Naive thymus-derived CD8-positive, alpha-beta T cell (primary cell): ENCODE measurements at places on chromosomes 5 and 9.

DNA sequence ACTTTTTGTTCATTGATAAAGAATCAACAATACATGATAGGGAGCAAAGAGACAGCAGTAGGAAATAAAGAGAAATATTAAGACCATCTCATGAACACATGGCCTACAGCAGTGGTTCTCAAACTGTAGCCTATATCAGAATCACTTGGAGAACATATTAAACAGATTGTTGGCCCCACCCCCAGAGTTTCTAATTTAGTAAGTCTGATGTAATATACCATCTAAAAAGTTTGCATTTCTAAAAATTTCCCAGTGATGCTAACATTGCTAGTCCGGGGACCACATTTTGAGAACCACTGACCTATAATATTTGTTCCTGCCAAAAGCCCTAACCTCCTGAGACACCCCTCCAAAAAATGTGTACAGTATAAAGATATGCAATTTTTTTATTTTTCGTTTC lies 306.2 kb upstream of the NREP start:
- H3K36me3 ChIP-seq: no peaks in the 10 kb centered on the region
- peaks cover 3% of the 10 kb centered on the region for H3K27me3 ChIP-seq
- H3K4me3 ChIP-seq: no peak overlapping the region
- DNase-seq: no peak

GRCh38 chr5:56585999-56586691 lies 229.2 kb upstream of the MAP3K1 start:
- no peaks in the 10 kb centered on the region for H3K36me3 ChIP-seq
- H3K4me3 ChIP-seq: no peak overlapping the region
- no peaks in the 10 kb centered on the region for H3K27me3 ChIP-seq

DNA sequence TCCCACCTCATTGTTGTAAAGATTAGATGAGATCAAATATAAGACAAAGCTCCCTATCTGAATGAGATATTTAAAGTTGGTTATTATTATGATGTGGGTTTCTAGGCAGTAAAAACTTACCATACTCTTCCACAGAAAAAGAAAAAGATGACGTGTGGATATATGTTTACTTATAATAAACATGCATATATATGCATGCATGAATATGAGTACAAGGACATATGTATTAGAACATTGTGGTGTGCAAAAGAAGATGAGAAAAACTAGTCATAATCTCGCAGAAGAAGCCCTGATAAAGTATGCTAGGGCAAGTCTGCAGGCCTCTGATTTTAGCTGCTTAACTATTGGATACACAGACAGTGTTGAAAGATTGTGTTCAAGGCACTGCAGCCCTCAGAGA lies 10.1 kb upstream of the THBS4 start:
- H3K4me1 ChIP-seq: no peaks in the 10 kb centered on the region
- DNase-seq: no peak
- peaks cover under 1% of the 10 kb centered on the region for H3K36me3 ChIP-seq
- no peak overlapping the region for H3K4me3 ChIP-seq
- H3K27ac ChIP-seq: no peak overlapping the region

DNA sequence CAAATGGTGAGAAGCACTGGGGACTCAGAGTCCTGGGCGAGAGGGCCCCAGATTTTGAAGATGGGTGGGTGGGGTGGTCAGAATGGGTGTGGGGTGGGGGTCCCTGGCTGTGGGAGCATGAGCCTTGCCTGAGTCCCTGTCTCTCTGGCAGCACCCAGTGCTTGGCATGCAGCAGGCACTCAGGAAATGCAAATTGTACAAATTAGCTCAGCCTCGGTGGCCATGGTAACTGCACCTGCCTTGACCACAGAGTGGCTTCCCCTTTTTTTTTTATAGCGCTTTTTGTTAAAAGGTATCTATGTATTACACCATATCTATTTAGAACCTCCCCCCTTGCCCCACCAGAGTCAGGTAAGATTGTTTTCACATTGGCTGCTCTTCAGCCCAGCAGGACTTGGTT lies 19.2 kb upstream of the PITX1 start:
- H3K36me3 ChIP-seq: no peaks in the 10 kb centered on the region
- peaks cover 30% of the 10 kb centered on the region for H3K4me1 ChIP-seq
- no peak for DNase-seq
- peaks cover 38% of the 10 kb centered on the region for H3K27me3 ChIP-seq
- no peak overlapping the region for H3K27ac ChIP-seq
- no peak overlapping the region for H3K4me3 ChIP-seq

GRCh38 chr5:36688722-36689121 lies 82.3 kb downstream of the SLC1A3 start:
- H3K4me1 ChIP-seq: peaks cover 26% of the 10 kb centered on the region
- H3K27me3 ChIP-seq: peaks cover 1% of the 10 kb centered on the region
- H3K27ac ChIP-seq: no peak overlapping the region
- H3K36me3 ChIP-seq: no peaks in the 10 kb centered on the region
- no peak for DNase-seq
